ENCODE measurements at places on chromosomes 2 and 18.

DNA sequence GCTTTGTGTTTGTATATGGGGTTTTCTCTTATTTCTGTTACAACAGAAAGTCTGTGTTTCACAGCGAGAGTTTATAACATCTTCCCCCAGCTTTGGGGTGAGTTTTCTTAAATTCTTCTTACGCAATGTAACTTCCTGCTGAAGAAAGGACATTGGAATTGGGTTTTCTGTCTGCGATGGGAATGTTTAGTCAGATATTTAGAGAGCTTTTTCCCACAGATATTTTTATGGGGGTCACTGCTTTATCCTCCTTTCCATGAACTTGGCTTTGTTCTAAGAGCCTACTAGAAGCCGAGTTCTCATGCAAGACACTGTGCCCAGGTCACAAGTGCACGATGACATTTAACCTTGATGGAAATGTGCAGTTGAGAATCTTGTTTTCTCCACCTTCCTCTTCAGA, 22.1 kb downstream of the B3GNT2 start:
- no peak for DNase-seq

GRCh38 chr2:96760036-96760985, at the start of gene CNNM4:
Gene CNNM4, plus strand, starts transcription at chr2:96760902. Its CDS starts 98 bp downstream, at chr2:96761000.
- DNase-seq = peak; percentile 95

DNA sequence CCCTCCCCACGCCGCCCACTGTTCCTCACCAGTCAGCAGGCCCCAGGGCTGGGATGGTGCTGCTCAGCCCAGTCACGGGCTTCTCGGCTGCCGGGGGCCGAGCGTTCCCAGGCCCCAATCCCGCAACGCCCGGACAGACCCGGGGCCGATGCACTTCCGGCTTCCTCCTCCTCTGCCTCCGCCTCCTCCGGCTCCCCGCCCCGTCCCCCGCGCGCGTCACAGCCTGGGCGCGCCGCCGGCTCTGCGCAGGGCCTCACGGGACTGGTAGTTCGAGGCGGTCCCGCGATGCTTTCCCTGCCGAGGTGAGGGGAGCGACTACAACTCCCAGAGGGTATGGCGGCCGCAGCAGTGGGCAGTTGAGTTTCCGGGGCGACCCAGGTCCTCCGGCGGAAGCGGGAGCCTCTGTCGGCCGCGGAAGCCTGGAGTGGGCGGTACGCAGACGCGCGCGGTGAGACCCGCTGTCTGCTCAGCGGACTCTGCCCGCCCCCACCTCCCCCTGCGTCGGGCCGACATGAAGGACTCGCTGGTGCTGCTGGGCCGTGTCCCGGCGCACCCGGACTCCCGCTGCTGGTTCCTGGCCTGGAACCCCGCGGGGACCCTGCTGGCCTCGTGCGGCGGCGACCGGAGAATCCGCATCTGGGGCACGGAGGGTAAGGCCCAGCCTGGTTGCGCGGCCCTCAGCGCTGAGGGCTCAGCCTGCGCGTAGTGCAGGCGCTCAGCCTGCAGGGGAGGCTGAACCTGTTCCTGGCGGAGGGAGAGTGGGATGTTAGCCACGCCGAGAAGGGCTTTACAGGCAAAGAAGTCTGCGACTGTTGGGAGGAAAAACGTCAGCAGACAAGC, at the start of the genes CIAO1 and TMEM127:
Gene CIAO1, plus strand, starts transcription at position 386 of the 840 bp plus-strand sequence. Its CDS starts 126 bp downstream, at position 512.
Gene TMEM127, minus strand, starts transcription at position 158 of the 840 bp plus-strand sequence. CDS start 616 bp downstream, outside the sequence.
- DNase-seq = peak; percentile 99

GRCh38 chr2:211435331-211435730, 878.9 kb downstream of the CPS1 start:
- peak; percentile 69 for DNase-seq

GRCh38 chr2:67272195-67272594, 124.9 kb upstream of the ETAA1 start:
- no peak for DNase-seq

GRCh38 chr2:172095146-172095904, 7.4 kb downstream of the DLX2 start:
- DNase-seq = peak; percentile 91

- no peak for DNase-seq
These were observed 292.7 kb upstream of the SLC39A10 start for GRCh38 chr2:195364015-195364965.

DNA sequence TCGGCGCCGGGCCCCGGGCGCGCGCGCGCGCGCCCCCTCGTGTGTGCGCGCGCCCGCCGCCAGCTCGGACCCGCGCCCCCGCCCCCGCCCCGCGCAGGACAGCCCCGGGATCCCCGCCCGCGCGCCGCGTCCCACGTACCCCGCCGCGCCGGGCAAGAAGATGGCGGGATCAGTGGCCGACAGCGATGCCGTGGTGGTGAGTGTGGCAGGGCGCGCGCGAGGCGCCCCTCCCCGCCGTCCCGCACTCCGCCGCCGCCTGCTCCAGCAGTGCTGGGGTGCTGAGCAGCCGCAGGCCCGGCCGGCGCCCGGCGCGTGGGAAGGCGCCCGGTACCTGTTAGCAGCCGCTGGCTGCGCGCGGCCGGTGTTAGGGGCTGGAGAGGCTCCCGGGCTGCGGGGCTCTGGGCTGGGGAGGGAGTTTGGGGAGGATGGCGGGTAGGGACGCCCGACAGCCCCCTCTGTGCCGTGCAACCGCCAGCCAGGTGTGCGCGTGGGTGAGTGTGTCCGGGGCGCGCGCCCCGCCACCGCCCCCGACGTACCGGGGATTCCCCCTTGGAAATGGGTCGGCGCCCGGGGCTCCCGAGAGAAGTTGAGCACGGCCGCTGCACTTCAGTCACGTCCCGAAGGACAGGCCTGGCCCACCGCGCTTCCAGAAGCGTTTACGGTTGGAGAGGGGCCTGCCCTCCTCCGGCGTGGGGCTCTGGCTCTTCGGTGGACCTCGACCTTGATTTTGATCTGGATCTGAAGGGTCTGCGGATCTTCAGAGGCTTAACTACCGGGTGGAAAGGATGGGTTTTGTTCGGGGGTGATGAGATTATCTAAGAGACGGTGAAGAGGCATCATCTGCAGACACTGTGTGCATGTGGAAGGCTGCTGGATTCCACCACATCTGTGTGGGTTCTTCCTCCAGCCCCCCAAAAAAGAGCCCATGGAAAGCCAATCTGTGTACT, 697 bp downstream of the LGALSL start:
- peak; percentile 60 for DNase-seq

DNA sequence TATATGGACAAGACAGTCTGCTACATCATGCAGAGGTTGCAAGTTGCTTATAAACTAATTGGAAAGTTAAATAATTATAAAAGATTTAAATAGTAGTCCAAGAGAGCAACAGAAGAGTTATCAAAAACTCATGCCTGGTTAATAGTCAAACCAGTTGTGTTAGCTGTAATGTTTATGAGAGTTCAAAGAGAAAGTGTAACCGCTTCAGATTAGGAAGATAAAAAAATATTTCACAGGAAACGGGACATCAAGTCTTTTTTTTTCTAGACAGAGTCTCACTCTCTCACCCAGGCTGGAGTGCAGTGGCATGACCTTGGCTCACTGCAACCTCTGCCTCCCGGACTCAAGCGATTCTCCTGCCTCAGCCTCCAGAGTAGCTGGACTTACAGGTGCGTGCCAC, 34.6 kb upstream of the RNF125 start:
- DNase-seq = no peak

DNA sequence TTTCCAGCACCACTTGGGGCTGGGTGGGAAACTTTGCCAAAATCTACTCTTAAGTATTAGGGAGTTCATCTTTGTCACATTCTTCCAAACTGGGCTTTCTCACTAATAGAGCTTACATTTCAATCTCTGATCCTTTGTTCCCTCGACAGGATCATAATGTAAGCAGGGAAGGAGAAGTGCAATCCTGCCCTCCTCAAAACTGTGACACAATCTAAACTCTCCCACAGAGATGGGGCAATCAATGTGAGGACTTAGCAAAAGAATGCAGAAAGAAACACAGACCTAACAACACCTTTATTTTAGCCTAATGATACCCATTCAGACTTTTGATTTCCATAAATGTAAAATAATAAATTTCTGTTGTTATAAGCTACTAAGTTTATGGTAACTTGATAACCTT, 40.8 kb downstream of the DSEL start:
- DNase-seq = no peak

- DNase-seq = no peak
These were observed 47.0 kb upstream of the PPP1CB start for GRCh38 chr2:28704621-28705020.

DNA sequence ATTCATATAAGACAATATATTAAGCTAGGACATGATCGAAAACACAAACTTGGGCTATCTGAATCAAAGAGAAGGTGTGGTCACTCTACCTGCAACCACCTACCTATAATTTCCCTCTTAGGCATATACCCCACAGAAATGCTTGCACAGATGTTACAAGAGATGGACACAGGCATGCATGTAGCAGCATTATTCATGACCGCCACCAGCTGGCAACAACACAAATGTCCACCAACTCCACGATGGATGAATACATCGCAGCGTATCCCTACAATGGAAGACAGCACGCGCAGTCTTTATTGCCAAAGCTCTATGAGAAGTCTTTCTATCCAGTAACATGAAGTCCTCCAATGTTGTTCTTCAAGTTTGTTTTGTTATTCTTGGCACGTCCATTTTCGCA, 90.8 kb downstream of the ARL4C start:
- DNase-seq = no peak

GRCh38 chr2:33209976-33210375, 263.2 kb downstream of the LTBP1 start:
- no peak for DNase-seq

- no peak for DNase-seq
These were observed 5.4 kb downstream of the IL1R1 start for GRCh38 chr2:102147935-102148334.

DNA sequence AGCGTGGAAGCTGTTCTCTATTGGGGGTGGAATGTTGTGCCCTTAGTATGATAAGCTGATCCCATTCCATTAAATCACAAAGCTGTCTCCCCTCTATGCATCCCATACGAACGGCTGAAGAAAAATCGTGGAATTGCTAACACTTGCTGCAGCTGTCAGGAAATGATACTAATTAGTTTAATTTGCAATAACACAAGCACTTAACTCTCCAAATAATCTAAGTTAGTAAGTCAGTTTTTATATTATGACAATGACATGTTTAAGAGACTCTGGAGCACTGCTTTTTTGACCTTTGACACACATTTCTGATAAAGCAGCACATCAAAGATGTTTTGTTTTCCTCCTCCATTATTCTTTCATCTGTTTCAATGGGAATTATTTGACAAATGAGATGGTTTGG, 123.7 kb upstream of the SATB2 start:
- DNase-seq = no peak

- no peak for DNase-seq
These were observed 7.2 kb upstream of the ITGA6 start for GRCh38 chr2:172420216-172420615.

- DNase-seq = no peak
These were observed 4.0 kb downstream of the YES1 start for GRCh38 chr18:808086-808485.

GRCh38 chr18:65235966-65236624, 514.7 kb upstream of the CDH7 start:
- peak; percentile 30 for DNase-seq

GRCh38 chr2:25115902-25116301, 52.5 kb downstream of the POMC start:
- DNase-seq = no peak

DNA sequence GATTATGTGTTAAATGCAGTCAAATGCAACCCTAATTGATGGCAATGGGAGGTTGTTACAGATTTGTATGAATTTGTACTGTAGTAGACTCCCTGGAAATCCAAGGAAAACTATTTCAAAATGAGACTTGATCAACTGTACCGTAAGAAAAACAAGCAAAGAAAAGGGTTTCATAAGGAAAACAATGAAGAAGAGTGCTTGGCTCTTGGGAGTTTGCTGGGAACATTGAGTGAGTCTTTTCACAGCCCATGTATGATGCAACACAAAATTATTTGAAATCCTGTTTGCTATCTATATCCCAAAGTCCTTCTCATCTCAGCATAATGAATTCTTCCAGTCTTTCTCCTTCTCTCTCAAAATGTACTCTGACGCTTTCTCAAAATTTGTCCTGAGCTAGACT, 67.0 kb upstream of the OSR1 start:
- no peak for DNase-seq

DNA sequence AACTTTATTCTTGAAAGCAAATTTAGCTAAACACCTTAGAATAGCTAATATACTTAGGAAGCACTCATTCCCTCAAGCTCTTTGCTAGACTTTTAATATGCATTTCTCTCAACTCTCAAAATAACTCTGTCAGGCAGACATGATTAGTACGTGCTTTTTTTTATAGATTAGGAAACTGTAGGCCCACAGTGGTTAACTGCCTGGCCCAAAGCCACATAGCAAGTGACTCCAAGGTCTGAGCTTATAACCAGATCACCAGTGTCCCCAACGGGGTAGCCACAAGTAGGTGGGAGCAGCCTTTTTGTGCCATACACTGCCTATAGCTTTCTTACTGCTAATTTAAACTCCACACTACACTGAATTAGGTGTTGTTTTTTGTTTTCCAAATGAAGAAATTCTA, 576.8 kb downstream of the METTL4 start:
- no peak for DNase-seq

DNA sequence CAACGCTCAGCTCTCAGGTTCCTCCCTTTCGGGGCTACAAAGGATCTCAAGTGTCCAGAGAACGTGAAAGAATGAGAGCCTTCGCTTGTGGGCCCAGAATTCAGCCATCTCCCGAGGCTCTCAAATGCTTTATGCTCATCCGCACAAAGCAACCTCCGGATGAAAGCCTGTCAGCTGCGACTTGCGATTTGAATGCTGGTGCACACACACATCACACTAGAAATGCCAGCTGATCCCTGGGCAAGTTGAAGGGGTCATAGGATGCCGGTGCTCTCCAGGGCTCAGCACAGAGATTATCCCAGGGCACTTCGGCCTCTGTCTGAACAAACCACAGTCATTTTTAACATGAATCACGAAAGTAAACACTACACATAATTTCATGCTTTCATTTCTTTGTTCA, 141.8 kb upstream of the MYT1L start:
- no peak for DNase-seq

DNA sequence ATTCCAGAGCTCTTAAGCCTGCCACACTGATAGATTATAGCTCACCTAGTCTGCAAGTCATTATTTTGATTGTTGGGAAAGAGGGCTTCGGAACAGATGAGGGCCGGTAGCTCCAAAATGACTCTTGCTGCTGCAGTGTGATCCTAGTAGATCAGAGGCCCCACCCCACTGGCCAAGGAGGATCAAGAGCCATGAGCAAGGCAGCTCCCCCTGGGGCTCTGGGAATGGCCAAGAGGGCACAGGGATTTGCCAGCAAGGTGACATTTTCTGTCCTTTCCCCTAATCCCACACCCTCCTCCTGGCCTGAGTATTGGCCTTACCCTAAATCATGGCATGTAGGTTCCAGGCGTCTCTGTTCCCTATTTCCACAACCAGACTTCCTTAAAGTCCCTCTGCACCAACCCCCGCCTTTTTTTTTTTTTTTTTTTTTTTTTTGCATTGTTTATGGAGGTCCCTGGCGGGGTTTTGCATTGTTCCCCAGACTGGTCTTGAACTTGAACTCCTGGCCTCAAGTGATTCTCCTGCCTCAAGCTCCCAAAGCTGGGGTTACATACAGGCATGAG, 36.5 kb downstream of the EIF4E2 start:
- no peak for DNase-seq

DNA sequence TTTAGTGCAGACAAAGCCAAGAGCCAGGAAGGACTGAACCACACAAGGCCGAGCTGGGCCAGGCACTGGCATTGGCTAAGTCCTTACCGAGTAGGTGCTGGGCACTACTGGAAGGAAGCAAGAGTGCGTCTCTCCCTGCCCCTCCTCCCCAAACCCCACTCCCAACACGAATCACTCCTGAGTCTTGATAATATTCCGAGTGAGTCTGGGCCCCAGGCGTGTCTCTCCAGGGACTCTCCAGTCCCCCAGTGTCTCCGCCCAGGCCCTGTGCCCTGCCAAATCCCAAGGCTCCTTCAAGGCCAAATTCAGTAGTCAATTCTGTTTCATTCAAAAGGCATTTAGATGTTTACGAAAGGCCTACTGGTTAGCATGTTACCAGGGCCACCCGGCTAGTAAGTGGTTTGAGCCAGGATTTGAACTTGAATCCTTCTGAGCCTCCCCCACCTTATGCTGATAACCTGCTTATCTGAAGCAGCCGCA, 82.8 kb downstream of the GLI2 start:
- DNase-seq = peak; percentile 43

Measured in mesendoderm (in vitro differentiated cells).